Stimulated activated CD8-positive, alpha-beta memory T cell treated with anti-CD3 and anti-CD28 coated beads, Interleukin-4, amount 100 ng/mL, for 24 hours (primary cell): ENCODE measurements at places on chromosomes 2 and 18.

GRCh38 chr2:106847366-106847765 lies 38.6 kb downstream of the ST6GAL2 start:
- DNase-seq = no peak

DNA sequence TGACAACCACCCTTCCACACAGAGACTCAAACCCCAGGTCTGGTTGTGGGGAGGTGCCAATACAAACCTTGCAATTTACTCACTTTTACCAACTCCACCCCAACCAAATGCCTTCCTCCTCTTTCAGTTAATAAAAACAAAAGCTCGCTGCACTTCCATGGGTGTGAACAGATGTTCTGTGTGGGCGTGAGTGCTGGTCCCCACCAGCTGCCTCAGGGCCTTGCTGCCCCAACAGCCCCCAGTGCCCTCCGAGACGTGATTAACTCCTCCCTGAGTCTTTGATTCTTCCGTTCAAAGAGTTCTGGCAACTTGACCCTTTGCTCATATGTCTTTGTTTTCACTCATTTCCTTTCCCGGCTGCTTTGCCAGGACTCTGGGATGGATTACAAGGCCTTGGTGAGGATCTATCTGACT lies 258.9 kb upstream of the CXCR4 start:
- DNase-seq = no peak

- no peak for DNase-seq
These were observed 29.6 kb downstream of the SERTAD2 start for GRCh38 chr2:64624108-64624610.

- no peak for DNase-seq
These were observed 276.4 kb downstream of the CDCA7 start for GRCh38 chr2:173631127-173631460.

DNA sequence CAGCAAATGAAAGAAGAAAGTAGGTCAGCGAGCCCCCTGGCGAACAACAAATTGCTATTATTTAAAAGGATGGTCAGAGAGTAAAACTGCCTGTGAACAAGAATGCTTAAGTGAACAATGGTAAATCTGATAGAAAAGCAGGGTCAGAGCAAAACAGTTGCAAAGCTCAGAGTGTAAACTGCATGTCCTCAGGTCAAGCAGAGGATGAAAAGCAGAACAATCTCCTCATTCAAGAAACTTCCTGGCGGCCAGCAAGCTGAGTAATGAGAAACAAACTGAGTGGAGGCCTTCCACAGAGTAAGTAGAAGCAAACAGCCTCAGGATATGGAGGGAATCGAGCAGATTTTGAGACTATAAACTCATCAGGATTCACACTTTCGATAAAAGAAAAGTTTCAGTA lies 117.9 kb downstream of the PPP1R1C start:
- DNase-seq = no peak

DNA sequence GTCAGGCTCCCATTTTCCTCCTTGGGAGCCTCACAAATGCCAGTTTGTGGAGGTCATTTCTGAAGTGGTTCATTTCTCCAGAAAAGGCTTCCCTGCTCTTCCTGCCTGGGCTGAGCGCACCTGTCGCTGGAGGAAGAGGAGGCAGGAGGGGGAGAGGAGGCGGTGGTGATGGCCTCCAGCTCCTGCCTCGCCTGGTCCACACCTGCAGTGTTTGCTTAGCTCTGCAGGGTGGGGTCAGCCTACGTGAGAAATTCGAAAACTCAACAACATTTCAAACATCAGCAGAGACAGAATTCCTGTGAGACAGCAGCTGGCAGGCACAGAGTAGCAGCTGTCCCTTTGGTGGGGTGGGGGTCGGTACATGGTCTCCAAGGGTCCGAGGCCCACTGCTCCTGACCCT lies 7.9 kb downstream of the IMPA2 start:
- no peak for DNase-seq

GRCh38 chr18:6659963-6660725 lies 69.4 kb upstream of the ARHGAP28 start:
- no peak for DNase-seq

DNA sequence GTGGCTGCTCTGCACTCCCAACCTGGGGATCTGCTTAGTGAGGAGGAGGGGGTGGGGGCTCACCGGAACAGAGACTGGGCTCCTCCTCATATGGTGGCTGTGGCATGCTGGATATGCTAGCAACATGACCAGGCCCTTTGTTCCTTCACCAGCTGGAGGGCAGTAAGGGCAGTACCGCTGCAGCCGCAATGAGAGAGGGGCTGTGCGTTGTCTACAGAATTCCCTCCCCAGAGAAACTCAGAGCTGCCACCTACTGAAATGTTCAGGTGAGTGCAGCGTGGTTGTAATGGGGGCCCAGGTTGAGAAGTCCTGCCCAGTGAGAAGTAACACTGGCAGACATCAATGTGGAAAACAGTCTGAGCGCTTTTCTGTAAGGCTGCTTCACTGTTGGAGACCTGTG lies 1211.9 kb upstream of the NXPH2 start:
- DNase-seq = no peak

GRCh38 chr2:221546505-221547225 lies 25.4 kb downstream of the EPHA4 start:
- no peak for DNase-seq

DNA sequence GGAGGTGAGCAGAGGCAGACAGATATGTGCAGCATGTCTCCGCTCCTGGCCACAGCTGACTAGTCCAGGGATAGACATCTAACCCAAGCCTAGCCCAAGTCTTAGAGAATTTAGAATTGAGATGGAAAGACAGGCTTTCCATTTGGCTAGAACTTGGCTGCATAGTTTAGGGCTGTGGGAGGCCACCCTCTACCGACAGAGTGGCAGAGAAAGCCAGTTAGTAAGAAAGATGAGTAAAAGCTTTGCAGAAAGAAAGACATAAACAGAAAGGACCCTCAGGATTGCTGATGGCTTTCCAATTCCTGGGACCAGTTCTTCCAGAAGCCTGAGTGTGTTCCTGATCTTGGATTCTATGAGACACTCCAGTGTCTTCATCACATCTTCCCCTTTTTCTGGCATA lies 62.1 kb downstream of the DYM start:
- no peak for DNase-seq

DNA sequence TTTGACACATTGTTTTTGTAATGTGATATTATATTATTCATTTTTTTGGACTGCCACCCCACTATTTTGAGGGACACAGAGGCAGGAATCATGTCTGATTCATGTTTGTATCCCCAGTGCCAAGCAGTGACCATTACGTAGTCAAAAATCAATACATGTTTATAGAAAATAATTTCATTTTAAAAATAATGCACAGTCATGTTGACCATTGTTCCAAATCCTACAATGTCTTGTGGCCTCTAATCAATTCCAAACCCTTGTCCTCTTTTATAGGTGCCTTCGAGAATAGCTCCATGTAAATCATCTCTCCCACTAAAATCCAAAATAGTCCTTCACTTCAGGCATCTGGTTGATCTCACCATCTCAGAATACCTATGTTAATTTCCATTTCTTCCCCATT lies 454.7 kb downstream of the LRP1B start:
- no peak for DNase-seq

DNA sequence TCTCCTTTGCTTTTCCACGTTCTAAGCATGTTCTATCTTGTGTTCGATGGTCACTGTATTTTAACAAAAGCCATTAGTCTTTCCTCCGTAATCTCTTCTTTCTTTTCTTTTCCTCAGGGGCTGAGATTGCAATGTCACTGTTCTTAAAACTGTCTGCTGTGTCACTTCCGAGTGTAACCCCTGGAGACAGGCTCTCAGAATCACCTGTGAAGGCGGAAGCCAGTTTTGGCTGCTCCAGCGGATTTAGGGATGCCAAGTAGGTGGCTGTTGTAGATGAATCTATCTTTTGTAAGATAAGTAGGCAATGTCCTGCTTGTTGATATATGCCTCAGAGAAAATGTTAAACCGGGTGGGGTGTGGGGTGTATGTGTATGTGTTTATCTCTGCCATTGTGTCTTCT lies 94.7 kb upstream of the L3MBTL4 start:
- DNase-seq = no peak

DNA sequence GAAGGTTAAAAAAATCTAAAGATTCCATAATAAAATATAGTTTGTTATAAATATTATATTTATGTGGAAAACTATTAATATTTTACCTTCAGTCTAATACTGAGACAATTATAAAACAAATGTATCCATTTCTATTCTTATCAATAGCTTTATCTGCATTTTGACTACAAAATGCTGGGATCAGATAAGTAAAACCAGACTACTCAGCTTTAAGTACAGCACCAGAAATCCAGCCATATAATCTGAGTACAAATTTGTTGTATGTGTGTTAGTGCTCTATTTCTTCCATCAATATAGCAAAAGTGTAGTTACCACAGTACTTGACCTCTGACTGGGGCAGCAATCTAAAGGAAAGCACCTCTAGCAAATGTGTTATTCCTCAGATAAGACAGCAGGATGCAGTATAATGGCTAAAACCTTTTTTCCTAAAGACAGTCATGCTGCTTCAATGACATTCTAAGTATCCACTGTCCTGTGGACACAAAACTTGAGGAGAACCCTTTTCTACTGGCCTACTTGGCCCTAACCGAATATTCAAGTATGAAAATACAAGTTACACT lies 68.1 kb downstream of the OLA1 start:
- no peak for DNase-seq

- DNase-seq = no peak
These were observed 26.6 kb upstream of the NAPG start for GRCh38 chr18:10499230-10499629.

DNA sequence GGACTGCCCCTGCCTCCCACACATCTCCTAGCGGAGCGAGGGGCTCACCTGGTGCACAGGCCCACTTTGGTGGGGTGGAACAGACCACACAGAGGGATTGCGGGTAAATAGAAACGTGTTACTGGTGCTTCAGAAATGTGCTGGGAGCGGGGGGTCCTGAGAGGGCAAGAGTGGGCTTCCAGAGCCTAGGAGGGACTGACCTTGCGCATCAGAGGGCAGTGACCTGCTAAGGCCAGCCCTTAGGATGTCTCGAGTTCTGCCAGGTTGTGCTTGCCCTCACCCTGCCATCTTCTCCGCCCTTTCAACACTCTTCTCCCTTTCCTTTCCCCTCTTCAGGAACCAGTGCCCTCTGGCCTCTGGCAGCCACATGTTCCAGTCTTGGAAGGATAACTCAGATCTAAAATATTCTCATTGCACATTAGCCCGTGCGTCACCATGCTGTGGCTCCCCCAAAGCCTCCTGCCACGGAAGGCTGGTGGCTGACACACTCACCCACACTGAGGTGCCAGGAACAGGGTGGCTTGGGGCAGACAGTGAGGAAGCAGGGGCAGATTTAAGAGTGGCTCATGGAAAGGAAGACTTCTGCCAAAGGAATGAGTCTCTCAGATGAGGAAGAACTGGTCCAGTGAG lies 89.6 kb downstream of the MCFD2 start:
- DNase-seq = no peak

DNA sequence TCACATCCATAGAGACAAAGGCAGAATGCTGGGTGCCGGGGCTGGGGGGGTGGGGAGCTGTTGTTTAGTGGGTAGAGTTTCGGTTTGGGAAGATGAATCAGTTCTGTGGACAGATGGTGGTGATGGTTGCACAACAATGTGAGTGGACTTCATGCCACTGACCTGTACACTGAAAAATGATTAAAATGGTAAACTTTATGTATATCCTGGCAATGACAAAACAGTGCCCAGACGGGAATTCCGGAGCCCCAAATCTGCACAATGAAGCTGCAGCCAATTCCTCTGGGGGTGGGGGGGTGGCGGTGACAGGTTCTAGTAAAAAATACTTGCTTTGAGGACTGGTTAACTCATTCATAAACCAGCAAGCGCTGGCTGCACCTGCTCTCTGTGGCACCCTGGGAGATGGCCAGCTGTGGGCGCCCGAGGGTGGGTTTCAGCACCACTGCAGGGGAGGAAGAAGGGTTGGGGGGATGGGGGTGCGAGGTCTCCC lies 81.8 kb upstream of the HPCAL1 start:
- DNase-seq = no peak

- DNase-seq = no peak
These were observed 84.1 kb downstream of the NDUFA10 start for GRCh38 chr2:239940861-239941570.

DNA sequence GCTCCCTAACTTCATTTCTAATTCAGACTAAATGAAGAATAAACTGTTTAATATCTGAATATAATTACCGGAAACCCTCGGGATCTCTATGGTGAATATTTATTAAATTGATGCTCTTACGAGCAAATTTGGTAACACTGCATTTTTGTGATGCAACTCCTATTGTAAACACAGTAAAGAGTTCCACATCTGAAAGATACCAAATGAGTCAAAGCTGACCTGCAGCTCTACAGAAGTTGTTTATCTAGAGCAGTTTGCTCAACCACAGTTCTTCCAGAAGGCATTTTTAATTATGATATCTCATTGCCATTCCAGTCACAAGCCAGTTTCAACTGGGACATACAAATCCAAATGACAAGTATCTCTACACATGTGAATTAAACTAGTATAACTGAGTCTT lies 129.7 kb downstream of the PKP4 start:
- DNase-seq = no peak

GRCh38 chr2:43458014-43458628 lies 137.7 kb downstream of the THADA start:
- DNase-seq = no peak

DNA sequence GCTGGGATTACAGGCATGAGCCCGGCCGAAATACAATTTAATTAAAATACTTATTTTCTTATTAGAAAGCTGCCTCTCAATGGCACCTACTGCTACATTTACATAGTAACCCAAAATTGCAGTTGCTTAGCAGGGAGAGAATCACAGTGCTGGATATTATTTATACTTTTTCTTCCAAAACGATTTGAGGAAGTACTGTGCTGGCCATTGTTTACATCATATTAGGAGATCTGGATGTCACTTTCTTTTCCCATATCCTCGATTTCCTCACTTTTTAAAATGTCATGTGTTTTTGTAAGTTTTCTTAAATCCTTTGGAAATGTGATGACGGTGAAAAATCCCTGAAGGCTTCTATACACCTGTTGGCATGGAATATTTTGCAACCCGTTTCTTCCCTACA lies 3.4 kb upstream of the SP3 start:
- DNase-seq = no peak

DNA sequence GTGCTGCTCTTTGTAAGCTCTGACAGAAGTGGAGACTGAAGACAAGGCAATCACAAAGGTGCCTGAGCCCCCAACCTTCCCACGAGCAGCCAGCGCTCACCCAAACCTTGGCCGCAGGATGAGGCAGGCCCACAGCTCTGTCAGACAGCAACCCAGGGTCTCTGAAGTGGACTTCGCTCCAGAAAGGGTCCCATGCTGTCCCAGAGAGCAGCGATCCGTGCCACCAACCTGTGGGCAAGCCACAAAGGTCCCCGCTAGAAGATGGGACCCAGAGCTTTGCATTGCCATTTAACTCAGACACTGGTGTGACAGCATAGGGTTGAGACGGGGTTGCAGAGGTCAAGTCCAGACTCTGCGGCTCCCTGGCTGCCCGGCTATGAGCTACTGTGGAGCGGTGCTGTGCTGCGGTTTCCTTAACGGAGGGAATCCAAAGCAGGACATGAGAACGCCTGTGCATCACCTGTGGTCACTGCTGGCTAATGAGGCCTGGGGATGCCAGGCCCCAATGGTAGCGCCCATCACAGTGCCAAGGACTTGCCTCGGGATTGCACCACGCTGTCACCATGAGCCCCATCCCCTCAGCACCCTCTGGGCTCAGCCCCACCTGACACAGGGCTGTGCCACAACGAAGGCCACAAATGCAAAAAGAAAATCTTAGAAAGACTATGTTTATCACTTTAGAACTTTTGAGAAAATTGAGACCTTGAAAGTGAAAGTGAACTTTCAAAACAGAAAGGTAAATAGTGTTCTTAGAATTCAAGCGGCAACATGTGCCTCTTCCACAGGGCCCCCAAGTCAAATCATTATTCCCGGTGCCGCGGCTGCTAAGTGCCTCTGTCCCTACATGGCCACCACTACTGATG lies 103.4 kb downstream of the HDAC4 start:
- DNase-seq = no peak

- no peak for DNase-seq
These were observed 21.1 kb downstream of the TET3 start for GRCh38 chr2:74005786-74006185.
